K562 (cell line): ENCODE measurements at places on chromosomes 3 and 15.

DNA sequence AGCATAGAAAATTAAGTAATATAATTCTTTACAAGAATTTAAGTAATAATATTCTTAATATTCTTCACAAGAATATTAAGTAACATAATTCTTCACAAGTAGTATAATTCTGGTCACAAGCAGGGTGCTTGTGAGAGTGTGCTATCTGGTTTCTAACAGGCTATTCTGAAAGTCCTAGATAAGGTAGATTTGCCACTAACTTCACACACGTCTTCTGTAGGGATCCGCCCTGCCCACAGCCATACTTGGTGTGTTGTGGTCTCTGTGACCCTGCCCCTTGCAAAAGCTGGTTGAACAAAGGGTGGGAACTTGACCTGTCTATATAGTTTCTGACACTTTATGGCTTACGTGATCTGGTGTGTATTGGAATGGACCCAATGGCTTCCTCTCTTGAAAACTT lies 253.4 kb upstream of the MDFIC2 start:
- DNase-seq: peak; percentile 1

DNA sequence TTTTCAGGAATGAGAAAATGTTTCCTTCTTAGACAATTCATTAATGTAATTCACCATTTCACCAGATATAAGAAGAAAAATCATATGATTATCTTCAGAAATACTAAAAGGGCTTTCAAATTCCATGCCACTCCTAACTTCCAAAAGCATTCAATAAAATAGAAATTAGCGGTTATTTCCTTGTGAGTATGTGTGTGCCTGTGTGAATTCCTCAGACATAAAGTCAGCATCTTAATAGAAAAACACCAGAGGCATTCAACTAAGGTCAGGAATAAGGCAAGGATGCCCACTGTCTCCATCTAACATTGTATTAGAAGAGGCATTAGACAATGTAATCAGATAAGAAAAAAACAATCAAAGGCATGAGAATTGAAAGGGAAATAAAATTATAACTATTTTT lies 88.4 kb downstream of the PLCH1 start:
- DNase-seq: no peak

GRCh38 chr15:40498891-40499290 lies 28.1 kb downstream of the CHST14 start:
- no peak for DNase-seq

DNA sequence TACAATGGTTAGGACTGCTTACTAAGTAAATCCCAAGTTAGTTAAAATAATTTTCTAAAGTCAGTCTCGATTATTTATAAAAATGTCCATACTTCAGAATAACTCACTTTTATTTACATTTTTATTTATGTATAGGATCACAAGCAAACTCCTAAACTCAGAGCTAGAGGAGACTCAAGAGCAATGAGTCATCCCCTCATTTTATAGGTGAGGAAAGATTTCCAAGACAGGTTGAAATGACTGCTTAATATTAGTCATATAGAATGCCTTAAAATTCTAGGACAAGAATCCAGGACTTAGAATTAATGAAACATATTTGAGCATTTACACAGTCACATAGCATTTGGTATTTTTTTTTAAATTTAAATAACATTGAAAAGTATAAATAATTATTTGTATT lies 983.8 kb downstream of the SI start:
- no peak for DNase-seq

DNA sequence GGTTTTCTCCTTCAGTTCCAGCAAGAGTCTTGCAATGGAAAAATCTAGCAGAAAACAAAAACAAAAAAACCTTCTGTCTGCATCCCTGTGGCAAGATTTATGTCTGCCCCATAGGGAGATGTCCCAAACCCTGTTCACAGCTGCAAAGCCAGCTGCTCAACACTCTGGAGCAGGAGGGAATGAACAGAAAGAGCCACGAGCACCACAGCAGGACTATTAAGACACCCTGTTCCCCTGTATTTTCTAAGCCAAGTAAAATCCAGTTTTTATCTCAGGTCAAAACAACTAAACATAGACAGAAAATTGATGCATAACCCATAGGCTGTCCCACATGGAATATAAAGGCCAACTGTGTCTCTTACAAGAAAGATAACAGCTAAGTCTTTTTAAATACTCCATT lies 357.9 kb downstream of the LSAMP start:
- no peak for DNase-seq

DNA sequence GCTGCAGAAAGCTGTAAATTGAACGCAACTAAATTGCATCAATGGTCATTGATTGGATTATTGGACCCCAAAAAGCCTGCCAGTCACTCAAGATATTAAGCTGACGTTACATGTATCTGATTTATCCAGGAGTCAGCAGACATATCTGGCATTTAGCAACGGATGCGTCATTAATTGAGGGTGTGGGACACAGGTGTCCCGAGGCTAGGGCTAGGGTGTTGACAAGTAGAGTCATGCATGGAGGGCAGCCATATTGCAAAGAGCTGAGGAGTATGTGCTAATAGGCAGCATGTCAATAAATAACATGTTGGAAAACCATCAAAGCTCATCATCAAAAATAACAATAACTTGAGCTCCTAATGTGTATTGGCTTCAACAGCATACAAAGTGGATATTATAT lies 234.5 kb upstream of the GOLGA6L4 start:
- no peak for DNase-seq

DNA sequence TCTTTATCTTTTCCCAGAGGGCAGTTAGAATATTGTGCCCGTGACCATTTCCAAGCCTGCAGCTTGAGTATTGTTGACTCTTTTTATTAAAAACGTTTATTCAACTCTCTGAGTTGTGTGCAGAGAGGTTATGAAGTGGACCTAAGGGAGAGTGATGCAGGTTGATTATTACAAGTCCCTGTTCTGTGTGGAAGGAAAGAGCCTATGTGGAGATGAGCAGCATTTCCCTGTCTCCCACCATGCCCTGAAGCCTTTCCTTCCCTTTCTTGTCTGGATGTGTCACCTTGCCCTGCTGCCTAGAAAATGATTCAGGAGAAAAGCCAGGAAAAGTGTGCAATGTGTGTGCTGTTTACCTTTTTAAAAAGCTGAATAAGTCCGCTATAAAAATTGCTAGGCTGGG lies 19.4 kb downstream of the ZPLD1 start:
- DNase-seq: no peak

- DNase-seq: peak; percentile 77
Measured at GRCh38 chr3:50674349-50675178, at the start of gene DOCK3. Gene DOCK3 (plus strand): TSS chr3:50674927. CDS start chr3:50675264, 337 bp downstream.

DNA sequence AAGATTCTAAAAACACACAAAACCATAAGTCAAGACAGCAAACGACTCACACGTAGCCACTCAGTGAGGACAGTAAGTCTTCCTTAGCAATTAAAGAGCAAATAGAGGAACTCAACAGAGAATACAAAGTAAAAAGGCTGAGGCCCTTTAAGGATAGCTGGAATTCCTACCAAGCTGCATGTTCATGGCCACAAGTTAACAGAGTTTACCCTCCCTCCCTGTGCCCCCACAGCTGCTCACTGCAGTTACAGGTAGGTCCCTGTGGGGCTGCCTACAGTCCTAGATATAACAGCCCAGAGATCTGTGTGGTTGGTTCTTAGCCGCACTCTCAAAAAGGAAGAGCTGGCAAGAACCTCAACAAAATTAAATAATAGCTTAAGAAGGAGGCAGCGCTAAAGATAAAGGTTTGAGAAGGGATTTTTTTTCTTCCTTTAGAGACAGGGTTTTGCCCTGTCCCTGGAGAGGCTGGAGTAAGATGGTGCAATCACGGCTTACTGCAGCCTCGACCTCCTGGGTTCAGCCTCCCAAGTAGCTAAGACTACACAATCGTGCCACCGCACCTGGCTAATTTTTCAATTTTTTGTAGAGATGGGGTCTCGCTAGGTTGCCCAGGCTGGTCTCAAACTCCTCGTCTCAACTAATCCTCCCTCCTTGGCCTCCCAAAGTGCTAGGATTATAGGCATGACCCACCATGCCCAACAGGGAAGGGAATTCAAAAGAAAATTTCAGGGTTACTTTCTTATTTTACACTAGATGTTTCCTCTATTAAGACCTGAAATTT lies 19.3 kb downstream of the SFMBT1 start:
- DNase-seq: no peak

- no peak for DNase-seq
Measured at GRCh38 chr3:159964166-159964973, 24.3 kb upstream of the IL12A start.

DNA sequence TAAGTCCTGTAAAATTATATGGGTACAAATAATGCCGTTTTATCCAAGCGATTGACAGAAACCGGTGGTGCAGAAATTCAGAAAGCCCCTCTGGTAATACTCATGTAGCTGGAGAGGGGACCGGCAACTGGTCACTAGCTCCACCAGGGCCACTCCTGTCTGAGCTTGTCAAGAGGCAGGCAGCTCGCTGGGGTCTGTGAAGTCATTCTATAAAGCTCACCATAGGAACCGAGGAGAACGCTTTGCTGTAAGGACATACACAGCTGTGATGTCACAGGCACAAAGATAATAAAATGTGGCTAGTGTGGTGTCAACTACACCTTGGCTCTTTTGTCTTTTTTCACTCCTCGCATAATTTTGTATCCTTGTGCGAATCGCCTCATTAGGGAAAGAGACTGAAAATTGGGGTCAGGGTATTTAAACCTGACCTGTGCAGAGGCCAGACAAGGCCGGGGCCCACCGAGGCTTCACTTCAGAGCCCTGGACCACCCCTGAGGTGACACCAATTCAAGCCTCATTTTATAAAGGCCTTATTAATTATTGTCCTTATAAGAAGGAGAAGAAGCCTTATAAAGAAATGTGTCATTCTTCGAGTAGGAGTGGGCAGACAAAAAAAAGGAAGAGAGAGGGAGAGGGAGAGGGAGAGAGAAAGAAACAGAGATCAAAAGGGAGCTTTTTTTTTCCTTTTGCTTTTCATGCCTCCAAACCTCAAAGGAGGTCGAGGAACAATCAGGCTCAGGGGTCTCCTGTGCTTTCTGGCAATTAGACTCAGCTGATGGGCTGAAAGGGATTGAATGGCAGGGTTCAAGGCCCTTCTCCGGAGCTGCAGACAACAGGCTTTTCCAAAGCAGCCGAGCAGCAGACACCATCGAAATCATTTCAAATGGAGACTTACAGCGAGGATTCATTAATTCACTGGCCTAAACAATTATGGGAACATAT lies 813.3 kb upstream of the ARRDC4 start:
- no peak for DNase-seq

DNA sequence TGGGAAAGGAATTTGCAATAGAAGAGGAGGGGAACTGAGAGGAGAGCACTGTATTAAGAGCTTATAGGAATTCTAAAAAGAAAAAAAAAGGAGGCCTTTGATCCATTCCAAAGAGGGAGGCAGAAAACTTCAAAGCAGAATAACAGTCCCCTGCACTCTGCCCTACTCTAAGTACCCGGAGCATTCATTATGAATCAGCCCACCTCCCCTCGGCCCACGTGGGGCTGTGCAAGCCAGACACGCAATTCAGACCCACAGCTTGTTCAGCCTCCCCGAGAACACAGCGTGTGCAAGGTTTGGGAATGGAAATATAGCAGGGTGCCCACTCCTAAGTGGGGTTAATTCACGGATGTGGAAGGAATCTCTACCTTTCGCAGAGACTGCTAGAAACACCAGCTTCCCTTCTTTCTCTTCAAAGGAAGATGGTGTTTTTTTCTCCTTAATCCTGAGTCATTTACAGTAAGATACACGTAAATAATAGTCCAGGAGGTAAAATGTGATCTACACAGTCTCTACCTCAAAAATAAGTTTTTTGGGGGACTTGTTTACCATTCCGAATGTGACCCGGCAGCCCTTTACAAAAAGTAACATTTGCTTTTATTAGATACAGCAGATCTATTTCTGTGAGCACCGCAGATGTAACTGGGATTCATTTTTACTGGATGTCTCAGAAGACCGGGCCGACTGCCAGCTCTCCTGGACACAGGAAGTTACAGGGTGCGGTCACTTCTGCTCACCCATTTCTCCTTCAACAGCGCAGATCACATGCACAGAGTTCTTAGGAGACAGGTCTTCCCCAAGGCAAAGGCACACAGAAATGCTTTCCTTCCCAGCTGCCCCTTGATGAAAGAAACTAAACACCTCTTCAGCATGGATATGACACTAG lies 768.5 kb upstream of the CFAP20DC start:
- DNase-seq: peak; percentile 72

GRCh38 chr15:31278544-31279220 lies 48.0 kb upstream of the KLF13 start:
- DNase-seq: peak; percentile 2

DNA sequence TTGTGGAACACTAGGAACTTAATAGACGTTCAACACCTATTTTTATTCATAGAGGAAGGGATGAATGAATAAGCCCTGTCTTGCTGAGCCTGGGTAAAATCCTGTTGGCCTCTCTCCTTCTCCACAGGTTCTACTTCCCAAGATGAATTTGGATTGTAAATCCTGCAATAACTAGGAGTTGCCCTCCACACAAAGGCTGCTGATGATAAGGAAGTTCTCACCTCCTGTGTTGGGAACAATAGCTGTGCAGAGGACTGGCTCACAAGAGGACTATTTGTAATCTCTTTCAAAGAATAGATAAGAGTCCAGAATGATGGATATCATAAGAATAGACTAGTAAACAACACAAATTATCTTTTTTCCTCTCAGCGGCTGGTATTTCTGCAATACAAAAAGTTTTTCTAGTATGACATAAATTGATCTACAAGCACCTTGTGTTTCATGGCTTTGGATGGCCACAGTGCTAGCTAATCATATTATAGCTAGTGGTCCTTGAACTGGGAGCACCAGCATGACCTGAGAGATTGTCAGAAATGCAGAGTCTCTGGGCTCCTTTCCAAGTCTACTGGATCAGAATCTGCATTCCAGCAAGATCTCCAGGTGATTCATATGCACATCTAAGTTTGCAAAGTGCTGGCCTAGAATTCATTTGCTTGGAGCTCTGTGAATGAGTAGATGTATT lies 28.1 kb upstream of the COL6A6 start:
- DNase-seq: no peak

- DNase-seq: no peak
Measured at GRCh38 chr3:13414040-13414729, 5.9 kb downstream of the NUP210 start.

DNA sequence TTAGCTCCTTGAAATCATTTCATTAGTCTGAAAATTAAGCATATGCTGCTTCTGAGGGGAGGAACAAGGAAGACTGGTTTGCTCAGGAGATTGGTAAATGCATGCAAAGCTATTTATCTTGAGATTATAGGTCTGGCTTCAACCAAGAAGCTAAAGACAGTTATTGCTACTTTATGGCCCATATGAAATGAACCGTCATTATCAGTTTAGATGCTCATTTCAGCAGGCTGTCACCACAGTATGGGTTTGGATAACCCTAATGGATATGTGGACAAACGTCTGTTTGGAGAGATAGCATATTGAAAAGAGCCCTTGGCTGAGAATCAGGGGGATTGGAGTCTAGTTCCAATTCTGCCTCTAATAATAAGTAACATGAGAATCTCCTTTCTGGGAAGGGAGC lies 922.6 kb downstream of the TUSC7 start:
- DNase-seq: no peak

DNA sequence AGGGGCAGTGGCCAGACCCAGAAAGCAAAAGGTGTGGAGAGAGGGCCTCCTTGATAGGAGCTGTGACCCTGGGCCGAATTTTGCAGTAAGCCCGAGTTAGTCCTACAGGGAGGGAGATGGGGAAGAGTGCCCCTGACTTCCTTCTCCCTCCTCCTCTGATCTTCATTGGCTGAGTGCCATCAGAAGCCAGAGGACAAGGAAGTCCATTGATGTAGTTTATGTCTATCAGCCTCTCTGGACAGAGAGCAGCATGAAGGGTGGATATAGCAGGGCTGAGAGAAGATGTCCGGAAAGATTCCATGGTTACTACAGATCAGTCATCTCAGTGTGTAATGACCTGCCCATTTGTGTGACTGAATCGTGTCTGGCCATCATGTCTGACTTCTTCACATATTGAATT lies 102.5 kb upstream of the FAM3D start:
- DNase-seq: no peak
